ENCODE measurements at places on chromosomes 5 and 9.

GRCh38 chr9:114503009-114503408 is 2.3 kb downstream of the WHRN start:
- DNase-seq = peak; percentile 44

GRCh38 chr9:121987314-121987713 is 105.8 kb downstream of the TTLL11 start:
- peak; percentile 39 for DNase-seq

DNA sequence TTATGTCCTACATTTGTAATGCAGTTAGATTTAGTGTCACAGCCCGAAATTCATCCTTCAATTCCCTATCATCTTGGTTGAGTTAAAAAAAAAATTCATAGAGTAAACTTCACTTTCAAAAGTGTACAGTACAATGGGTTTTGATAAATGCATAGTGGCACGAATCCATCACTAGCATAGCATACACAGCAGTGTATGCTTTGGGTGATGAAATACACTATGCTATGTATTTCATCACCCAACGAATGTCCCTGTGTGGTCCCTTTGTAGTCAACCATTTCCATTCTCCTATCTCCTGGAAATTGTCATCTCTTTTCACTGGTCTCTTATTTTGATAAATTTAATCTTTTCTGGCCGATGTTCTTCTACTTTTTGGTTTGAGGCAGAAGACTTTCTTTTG is 129.4 kb upstream of the BASP1 start:
- no peak for DNase-seq

DNA sequence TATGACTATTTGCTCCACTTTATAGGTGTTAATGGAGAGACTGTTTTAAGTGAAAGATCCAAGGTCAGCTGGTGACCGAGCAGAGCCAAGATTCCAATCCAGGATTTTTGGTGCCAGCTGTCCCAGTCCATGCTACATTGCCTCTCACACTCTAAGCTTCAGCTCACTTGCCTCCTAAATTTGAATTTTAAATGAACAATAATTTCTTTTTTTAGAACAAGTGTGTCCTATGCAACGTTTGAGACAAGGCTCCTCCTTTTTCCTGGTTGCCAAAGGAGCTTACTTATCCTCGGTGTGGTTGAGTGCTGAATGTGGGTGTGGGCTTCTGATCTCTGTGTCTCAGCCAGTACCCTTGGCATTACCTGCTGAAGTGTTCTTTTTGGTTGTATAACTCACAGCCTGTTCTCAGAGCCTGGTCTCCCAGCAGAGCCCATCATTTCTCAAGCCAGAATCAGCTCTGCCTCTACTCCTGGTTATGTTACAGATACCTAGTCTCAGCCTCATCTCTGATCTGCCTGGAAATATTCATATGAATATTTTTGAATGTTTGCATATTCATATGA is 4.0 kb upstream of the PRRC1 start:
- DNase-seq = no peak

GRCh38 chr9:38042626-38043357 is 26.2 kb downstream of the SHB start:
- no peak for DNase-seq
